ENCODE measurements at places on chromosomes 5 and 9.
A peak's percentile ranks its signal among the peaks of the same experiment; 100 is the strongest.

GRCh38 chr9:36625006-36625615 is 52.4 kb downstream of the MELK start:
- peak; percentile 74 for DNase-seq

GRCh38 chr9:135660407-135660806 is 2.7 kb upstream of the LCN9 start:
- no peak for DNase-seq

GRCh38 chr5:96963267-96963666 is 27.4 kb downstream of the LNPEP start:
- peak; percentile 70 for DNase-seq

GRCh38 chr5:9468060-9468388 is 77.9 kb downstream of the SEMA5A start:
- DNase-seq: peak; percentile 84

DNA sequence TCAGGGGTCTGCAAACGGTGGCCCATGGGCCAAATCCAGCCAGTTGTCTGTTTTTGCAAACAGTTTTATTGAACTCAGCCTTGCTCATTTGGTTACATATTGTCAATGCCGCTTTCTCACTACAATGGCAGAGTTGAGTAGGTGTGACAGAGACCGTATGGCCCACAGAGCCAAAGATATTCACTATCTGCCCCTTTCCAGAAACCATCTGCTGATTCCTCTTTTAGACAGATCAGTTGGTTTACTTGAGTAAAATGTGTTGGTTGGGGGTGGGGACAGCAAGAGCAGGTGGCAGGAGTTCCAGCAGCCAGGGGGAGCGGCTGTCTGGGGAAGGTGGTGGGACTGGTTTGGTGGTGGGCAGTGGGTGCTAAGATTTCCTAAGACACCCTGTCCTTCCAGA is 54.8 kb downstream of the COL27A1 start:
- DNase-seq: no peak

- DNase-seq: no peak
Observed at GRCh38 chr5:160001457-160001856, 7.5 kb upstream of the TTC1 start.

DNA sequence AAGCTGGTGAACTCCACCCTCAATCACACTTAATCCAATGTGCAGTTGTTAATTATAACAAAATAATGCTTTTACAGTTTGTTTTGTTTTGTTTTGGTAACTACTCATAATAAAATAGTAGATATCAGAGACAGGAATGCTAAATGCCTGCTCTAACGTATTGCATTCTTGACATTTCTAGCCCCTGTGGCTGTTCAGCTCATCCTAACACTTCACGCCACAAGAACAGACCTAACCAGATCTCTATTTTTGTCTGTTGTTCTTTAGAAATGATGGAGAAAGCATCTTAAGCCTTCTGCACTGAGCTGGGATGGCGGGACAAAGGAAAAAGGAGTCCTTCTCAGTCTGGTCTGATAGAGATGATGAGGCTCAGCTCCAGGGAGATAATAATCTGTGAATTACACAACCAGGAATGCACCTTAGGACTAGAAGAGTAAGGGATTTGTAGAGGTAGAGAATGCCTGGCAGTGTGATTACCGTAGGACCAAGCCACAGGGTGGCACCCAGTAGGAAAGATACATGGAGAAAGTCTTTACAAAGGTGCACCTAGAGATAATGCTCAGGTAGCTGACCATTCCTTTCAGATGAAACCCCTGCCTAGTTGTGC is 628.8 kb downstream of the PDE4D start:
- peak; percentile 17 for DNase-seq

- DNase-seq: no peak
Observed at GRCh38 chr9:133352635-133353340, 3.5 kb downstream of the SURF1 start.

GRCh38 chr5:178404987-178405386 is 172.4 kb upstream of the PHYKPL start:
- peak; percentile 37 for DNase-seq

- DNase-seq: no peak
Observed at GRCh38 chr5:52895572-52896413, 93.4 kb upstream of the ITGA2 start.

GRCh38 chr5:65026816-65027548 is 258.3 kb downstream of the CWC27 start:
- no peak for DNase-seq

DNA sequence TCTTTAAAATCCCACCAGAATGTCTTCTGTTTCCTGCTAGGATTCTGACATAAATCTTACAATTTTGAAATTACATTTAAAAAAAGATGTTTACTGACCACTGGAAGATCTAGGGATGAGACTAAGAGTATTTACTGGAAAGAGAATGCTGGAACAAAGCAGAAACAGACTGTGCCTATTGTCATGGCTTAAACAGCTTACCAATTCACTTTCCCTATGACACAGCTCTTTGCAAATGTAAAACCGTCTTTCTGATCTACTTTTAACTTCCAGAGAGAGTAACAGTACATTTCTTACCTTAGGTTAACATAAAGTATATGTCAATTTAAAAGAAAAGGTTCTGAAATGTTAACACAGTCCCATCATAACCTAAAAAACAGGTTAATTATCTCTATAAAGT is 10.7 kb downstream of the GIN1 start:
- no peak for DNase-seq

- DNase-seq: no peak
Observed at GRCh38 chr5:140607031-140607430, 25.9 kb downstream of the CD14 start.

DNA sequence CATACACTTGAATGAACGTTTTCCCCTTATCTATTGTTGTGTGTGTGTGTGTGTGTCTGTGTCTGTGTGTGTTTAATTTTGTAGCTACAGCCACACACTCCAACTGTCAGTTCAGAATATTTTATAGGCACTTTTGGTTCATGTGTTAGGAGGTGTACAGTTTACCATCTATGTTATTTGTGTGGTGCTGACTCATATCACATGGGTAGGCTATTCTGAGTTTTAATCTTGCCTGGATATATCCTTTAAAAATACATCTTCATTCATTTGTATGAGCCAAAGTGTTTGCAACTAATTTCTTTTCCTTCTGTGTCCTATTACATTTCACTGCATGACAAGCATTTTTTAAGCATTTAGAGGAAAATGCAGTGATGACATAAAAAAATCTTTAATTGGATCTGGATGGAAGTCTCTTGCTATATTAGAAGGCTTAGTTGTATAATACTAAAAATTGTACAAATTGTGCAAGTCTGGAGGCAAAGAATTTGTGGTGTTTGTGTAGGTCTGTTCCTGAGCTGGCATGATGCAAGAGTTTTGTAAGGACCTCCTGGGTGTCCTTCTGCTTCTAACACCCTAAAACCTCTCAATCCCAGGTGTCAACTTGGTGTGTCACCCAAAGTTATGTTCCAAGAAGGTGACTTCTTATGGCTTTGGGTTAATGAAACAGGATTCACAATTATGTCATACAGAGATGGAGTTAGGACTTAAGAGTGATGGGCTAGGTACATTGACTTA is 52.4 kb upstream of the HMHB1 start:
- DNase-seq: peak; percentile 27

- DNase-seq: no peak
Observed at GRCh38 chr5:126875303-126875785, 98.4 kb downstream of the LMNB1 start.

GRCh38 chr5:5887833-5888232 is 465.4 kb downstream of the ICE1 start:
- no peak for DNase-seq

DNA sequence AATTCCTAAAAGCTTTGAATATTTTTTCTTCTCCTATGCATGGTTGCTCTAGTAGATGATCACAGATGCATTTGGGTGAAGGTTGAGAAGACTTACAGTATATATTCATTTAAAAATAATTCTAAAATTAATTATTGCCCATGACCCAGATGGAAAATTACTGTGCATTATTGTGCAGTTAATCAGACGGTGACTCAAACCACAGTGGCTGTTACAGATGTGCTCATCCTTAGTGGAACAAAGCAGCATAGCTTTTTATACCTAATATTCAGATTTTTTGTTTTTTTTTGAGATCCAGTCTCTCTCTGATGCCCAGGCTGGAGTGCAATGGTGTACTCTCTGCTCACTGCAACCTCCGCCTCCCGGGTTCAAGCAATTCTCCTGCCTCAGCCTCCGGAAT is 10.7 kb downstream of the OR2V1 start:
- DNase-seq: peak; percentile 51

GRCh38 chr5:173014671-173015070 is 31.1 kb downstream of the ATP6V0E1 start:
- DNase-seq: no peak

DNA sequence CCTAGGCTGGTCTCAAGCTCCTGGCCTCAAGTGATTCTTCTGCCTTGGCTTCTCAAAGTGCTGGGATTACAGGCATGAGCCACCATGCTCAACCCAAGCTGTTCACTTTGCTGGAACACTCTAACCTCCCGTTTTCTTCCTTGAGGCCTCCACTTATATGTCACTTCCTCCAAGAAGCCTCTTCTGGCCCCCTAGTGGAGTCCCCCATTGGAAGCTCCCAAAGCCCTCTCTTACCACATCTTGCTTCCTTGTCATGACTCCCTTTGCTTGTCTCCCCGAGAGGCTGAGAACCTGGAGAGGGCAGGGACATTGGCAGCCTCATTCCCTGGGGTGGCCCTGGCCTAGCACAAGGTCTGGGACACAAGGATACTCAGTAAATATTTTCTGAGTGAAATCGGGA is 80.8 kb downstream of the PDE6A start:
- DNase-seq: no peak

DNA sequence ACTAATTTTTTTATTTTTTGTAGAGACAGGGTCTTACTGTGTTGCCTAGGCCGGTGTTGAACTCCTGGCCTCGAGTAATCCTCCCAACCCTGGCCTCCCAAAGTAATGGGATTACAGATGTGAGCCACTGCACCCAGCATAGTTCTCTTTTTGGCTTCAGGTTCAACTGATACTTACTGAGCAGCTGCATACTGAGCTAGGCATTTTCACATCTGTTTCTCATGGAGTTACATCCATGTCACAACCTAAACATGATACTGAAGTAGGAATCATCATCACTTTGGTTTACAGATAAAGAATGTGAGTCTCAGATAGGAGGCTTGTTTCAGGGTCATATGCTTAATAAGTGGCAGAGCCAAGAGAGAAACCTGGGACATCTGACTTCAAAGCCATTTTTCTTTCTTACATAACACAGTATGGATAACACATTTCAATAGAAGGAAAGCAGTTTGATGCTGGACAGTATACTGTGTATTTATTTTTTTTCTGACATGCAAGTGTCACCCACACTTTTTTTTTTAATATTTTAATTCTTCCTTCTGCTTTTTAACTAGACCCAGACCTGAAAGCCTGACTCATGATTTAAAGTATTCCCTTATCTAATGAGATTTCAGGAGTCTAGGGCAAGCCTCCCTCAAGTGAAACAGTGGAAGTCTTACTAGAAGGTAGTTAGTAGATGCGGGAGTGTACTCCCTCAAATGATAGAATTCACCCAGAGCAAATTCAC is 90.8 kb downstream of the HACD4 start:
- DNase-seq: peak; percentile 19

DNA sequence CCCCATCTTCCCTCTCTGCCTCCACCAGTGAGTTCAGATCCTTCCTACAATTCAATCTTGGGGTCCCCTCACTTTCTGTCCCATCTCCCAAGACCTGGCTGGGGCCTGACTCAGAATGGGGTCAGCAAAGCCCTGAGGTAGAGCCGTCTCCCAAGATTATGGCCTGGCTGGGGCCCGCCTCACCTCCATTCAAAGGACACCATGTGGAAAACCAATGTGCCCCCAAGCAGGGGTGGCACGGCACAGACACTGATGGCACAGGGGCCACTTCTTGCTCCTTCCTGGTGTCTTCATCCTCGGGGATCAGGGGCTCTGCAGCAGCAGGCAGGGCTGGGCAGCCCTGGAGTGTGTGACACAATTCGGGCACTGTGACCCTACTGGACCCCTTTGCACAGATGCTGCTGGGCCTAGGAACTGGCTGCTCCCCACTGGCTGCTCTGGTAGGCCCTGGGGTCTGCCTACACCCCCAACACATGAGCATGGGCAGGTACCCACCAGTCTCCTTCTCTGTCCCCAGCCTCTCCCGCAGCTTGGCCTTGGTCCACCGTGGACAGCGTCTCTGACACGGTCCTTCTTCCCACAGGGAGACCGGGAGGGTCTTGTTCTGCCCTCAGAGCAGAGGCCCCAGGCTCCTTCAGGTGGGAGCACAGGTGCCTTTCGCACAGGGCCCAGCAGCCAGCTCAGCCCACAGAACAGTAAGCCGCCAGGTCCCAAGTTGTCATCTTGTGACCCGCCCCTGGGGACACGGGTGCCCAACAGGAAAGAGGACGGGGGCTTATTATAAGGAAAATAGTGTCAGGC is 89.5 kb downstream of the ADAMTS2 start:
- no peak for DNase-seq

GRCh38 chr9:71364186-71364955 is 242.9 kb upstream of the TRPM3 start:
- DNase-seq: peak; percentile 47

DNA sequence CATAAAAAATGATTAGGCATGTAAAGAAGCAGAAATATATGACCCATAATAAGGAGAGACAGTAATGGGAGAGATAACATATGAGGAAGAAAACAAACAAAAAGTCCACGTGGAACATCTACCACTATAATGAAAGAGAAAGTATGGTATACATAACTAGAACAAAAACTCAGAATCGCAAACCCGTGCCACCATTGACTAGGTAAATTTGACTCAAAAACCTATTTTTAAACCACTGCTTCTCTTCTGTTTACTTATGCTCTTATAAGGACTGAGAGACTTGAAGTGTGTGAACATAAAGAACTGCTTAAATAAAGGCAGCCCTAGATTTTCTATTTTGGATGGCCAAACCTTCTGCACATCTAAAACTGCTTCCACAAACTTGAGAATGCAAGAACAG is 330.7 kb downstream of the CAAP1 start:
- DNase-seq: no peak

DNA sequence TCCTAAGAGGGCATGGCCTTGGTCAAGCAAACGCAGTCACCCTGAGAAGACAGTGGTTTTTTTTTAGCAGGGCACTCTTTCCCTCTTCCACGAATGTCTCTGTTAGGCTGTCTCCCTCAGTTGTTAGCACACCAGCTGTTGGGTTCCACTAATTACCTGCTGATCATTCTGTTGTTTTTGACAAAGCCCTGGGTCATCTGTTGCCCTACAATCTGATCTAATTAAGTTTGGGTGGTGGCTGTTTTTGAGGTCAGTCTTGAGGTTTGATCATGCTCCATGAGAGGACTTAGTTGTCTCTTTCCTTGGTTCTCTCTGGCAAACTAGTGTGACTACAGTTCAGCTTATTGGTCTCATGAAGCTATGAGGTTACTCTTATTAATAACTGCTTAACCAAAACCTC is 5.0 kb upstream of the PTPDC1 start:
- no peak for DNase-seq

DNA sequence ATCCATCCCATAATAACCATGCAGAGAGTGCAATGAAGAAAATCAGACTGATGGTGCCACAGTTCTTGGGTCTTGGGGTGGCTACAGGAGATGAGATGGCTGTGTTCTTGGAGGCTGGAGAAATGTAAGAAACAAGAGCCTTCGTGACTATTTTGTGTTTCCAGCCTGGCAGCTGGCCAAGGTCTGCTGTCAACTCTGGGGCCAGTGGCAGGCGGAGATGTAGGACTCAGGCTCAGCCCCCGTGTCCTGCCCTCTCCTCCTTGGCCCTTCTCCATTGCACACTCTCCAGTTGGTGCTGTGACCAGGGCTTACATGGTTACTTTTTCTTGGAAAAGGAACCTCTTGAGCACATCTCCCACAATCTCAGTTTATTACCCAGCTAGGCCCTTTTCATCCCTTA is 235.4 kb downstream of the DMRT2 start:
- DNase-seq: no peak

GRCh38 chr9:136950656-136951276 is 1.3 kb upstream of the LCN12 start:
- no peak for DNase-seq

Data from fibroblast of upper back skin (primary cell).